GDM1 (cell line): ENCODE measurements at places on chromosomes 3 and 15.
A peak's percentile ranks its signal among the peaks of the same experiment; 100 is the strongest.

- no peak for DNase-seq
Observed at GRCh38 chr3:41199866-41200668, 762 bp downstream of the CTNNB1 start.

DNA sequence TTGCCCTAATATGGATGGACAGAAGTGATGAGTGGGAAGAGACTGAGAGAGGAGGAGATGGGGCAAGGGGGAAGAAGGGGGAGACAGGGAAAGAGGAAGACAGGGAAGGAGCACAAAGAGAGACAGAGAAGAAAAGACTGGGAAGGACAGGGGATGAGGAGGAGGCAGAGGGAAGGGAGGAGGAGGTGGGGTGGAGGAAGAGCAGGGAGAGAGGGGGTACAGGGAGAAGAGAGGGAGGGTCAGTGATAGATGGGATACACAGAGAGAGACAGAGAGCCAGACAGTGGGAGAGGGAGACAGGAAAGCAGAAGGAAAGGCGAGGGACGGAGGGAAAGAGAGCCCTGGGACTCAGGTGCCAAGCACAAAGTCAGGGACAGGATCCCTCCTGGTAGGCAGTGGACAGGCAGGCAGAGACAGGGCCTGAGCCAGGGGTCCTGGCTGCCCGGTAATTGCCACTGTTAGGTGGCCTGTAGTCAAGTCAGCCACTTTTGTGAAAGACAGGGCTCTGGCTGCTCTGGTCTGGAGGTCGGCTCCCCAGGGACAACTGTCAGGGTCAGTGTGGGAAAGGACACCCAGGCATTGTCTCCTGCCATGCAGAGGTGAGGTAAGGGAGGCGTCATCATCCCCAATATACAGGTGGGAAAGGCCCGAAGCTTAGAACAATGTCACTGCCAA is 9.8 kb downstream of the VILL start:
- no peak for DNase-seq

- DNase-seq = no peak
Observed at GRCh38 chr15:38540510-38540909, 24.1 kb downstream of the RASGRP1 start.

GRCh38 chr3:2851361-2851760 is 258.8 kb downstream of the IL5RA start:
- no peak for DNase-seq

DNA sequence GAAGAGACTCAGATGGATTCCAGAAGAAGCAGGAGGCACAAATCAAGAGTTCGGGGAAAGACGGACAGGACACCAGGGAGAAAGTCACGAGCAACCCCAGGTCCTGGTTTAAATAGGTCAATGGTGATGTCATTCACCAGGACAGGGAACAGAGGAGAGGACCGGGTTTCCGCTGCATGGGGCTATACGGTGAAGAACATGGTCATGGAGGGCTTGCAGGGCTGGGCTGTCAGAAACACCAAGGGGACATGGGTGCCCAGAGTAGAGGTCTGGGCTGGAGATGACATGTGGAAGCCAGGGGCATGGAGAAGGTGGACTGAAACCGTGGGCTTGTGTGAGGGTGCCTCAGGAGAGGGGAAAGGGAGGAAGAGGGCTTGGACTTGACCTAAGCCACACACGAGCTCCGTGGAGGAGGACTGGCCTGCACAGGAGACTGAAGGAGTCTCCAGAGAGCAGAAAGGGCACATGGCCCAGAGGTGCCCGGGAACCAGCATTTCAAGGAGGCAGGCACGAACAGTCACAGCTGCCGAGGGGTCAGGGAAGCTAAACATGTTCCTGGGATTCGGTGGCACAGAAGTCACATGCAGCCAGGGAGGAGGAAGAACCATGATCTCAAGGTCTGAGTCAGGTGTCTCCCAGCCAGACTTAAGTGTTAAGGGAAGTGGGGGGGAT is 54.2 kb upstream of the RPL32 start:
- DNase-seq = no peak

DNA sequence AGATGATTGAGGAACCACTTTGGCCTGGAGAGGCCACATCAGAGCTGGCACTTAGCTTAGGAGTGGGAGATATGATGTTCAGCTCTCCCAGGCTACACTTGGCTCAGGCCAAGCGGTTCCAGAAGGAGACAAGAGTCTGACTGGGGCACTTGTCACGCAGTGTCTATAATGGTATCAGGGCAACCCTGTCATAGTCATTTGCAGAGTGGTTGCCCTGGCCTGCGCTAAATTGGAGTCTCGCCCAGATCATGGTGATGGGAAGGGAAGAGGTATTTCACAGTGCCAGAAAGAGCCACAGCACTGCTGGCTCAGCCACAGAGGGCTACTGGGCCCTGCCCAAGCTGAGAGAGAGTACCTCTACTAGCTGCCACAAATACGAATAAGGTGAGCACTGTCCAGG is 186.9 kb upstream of the CRBN start:
- no peak for DNase-seq

GRCh38 chr15:53862386-53862785 is 102.9 kb upstream of the WDR72 start:
- no peak for DNase-seq

- no peak for DNase-seq
Observed at GRCh38 chr3:171268677-171269076, 191.5 kb downstream of the TNIK start.

DNA sequence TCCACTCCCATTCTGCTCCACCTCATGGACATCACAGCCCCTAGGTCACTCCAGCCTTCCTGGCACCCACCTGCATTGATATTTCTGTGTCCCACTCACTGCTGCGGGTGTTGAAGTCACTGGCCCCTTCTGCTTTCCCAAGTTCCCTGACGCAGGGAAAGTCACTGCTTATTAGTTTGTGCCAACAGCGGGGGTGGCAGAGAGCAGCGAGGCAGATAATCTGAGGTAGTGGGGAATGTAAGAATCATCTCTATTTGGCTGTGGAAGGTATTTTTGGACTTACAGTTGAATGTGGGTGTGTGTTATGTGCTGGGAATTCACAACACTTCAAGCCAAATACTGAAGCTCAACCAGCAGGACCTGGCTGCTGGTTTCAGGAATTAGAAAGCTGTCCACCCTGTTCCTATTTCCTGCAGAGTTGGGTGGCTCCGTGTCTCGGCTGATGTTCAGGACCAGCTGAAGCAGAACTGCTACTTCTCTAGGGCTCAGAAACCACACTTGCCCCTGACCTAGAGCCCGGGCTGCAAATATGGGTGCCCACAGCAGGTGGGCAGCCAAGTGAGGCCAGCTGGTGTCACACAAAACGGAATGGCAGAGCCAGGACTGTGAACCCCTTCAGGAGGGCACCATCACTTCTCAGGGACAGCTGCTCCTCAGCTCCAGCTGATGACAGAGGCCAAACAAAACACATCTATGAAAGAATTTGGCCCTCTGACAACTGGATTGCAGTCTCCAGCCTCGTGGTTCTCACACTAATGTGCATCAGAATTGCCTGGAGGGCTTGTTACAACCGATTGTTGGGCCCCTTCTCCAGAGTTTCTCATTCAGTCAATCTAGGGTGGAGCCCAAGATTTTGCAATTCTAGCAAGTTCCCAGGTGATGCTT is 57.7 kb downstream of the SEMA5B start:
- DNase-seq = no peak

- peak; percentile 50 for DNase-seq
Observed at GRCh38 chr15:74375303-74375693, 7.9 kb upstream of the CYP11A1 start.

DNA sequence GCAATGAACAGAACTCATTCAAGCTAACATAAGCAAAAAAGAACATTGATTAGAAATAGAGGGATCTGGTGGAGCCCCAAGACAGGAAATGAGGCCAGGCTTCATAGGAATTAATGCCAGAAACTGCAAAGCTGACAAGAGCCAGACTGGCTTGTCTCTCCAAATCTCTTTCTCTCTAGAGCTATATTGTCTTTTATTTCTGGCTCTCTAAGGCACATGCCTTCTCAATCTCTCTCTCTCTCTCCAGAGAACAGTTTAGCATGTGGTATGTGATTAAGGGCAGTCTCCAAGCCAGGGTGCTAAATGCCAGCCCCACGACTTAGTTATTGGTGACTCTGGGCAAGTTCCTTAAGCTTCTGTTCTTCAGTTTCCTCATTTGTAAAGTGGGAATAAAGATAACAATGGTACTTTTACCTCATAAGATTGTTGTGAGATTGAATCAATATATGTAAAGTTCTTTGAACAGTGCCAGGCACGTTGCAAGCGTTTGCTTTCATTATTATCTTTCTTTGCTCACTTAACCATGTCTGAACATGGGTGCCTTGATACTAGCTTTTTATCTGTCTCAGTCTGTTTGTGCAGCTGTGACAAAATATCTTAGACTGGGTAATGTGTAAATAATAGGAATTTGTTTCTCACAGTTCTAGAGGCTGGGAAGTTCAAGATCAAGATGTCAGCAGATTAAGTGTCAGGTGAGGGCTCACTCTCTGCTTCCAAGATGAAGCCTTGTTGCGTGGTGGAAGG is 123.2 kb downstream of the BDH1 start:
- no peak for DNase-seq

DNA sequence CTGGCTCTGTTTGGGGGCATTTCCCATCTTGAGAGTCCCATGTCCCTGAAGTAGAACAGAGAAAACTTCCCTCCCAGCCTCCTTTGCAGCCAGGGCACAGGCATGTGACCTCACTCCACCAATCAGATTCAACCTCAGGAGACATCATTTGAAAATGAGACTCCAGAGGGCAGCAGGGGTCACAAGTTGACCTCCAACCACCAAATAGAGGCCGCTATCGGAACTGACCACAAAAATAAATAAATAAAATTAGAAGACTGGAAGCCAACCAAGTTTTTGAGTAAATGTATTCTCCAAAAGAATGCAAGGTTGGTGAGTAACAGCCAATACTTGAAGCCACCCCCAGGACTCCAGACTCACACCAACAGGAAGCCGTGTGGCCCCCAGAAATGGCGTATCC is 106.5 kb downstream of the CHSY1 start:
- no peak for DNase-seq

- peak; percentile 72 for DNase-seq
Observed at GRCh38 chr3:169966951-169967915, 626 bp downstream of the SEC62 start.

GRCh38 chr15:52014616-52015015 is 4.4 kb upstream of the MAPK6 start:
- DNase-seq = no peak

GRCh38 chr3:152724270-152724669 is 110.7 kb upstream of the P2RY1 start:
- DNase-seq = no peak

GRCh38 chr3:48548729-48549705 is 7.6 kb downstream of the PFKFB4 start:
- peak; percentile 77 for DNase-seq

- peak; percentile 15 for DNase-seq
Observed at GRCh38 chr3:134603480-134603879, 47.3 kb downstream of the KY start.

DNA sequence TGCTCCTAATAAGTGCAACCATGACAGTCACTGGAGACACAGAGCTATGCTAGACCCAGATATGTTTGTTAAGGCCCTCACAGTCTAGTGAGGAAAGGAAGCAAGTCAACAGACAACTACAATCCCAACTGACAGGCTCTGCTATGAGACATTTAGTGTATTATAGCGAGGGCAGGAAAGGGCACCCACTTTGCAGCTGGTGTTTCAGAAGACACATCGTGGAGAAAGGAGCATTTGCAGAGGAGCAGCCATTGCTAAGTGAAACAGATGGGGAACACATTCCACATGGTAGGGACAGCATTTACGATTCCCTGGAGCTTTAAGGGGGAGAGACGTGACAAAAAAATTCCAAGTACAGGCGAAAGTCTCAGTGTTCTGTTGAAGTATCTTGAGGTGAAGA is 685.6 kb downstream of the AGBL1 start:
- DNase-seq = no peak

DNA sequence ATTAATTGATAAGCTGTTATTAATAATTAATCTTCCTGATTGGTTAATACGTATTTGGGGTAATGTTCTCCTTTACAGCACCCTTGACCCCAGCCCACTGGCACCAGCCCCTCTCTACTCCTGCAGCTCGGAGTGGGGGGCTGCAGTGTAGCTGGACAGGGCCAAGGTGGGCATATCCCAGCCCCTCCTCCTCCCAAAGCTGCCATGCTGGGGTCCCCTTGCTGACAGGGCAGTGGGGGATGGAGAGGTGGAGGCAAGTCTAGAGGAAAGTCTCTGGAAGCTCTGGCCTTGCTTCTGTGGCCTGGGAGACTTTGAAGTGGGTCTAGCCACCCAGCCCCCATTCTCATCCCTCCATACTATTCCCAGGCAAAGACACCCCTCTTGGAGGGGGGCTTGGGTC is 35.8 kb downstream of the HCN4 start:
- DNase-seq = no peak

DNA sequence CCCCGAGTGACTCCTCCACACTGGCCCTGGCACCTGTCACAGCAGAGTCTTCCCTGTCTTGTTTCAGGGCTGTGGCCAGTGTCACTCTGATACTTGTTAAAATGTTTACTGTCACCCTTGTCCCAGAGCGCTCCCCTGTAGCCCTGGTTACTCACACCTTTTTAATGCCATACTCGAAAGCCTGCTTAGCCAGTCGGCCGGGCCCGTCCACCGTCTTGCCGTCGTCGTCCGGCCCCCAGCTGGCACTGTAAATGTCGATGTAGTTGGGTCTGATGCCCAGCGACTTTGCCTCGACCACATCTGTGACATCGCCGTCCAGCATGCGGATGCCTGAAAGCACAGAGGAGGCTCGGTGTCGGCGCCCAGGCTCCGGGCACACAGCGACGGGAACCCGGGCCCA is 91.3 kb downstream of the PCSK6 start:
- DNase-seq = no peak

DNA sequence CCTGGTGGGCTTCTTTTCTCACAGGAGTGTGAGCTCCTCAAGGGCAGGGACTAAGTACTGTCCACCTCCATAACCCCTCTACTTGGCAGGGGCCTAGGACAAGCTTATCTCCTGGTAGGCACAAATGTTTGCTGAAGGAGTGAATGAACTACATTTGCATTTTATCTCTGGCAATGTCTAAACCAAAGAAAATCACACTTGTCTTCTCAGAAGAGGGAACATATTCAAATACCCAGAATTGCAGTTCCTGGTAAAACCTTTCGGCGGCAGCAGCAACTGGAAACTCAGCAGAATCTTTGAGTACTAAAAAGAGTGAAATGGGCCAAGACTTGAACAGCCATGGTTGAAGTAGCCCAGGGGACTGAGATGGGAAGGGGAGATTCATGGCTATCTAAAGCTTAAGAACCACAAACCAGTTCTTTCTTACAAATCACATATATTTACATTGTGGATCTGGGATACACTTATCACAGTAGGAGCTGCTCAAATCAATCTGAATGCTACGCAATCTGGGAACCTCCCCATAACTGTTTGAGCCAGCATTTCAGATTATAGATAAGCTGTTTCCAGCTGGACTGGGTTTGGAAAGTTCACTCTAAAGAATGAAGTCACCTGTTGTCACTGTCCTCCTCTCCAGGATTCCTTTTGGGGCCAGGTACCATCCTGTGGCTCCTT is 18.7 kb upstream of the PTPN9 start:
- DNase-seq = no peak
